ENCODE measurements at places on chromosomes 5 and 9.

DNA sequence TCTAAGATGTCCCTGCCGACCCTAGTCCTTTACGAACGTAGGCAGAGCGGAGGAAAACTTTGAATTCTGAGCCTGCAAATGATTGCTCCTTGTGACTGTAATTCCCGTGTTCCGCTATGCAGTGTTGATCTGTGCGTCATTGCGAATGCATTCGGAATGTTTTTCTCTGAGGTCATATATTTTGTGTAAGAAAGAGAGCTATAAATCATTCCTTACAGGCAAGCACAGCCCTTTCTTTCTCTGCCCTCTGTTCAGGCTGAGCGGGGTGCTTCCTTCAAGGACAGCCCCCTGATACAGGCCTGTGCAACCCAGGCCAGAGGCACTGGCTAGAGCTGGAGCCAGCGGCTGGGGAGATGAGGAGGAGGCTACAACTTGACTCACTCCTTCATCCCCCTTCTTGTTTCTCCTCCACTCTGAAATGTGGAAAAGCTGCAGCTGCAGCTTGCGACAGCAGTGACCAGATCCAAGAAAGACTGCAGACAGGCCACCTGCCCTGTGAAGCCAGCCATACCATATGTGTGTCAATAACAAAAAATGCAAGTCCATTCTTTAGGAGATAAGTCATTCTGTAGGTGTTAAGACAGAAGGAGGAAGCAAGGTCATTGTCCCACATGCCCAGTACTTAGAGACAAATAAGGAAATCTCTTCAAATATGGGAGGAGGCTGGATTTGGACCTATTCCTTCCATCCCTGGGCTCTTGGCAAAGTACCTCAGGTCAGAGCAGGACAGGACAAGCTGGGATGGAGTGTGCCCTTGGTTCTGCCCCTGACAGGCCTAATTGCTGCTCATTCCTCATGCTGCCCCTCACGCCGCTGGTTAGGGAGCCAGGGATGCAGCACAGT lies 345.7 kb upstream of the WWC1 start:
- DNase-seq, result no peak

DNA sequence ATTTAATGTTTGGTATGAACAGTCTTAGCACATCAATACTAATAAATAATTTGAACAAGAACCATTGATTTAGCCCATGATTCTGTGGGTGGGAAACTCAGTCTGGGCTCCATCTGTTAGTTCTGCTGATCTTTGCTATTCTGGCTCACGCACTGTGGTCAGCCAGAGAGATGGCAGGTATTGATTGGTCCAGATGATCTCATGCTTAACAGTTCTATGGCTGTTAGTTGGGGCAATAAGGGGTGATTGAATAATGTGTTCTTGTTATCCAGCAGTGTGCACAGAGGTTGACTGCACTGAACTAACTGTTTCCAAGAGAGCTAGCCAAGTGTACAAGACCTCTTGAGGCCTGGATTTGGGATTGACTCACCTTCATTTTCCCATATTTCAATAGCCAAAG lies 824.3 kb downstream of the SEMA5A start:
- no peak for DNase-seq

DNA sequence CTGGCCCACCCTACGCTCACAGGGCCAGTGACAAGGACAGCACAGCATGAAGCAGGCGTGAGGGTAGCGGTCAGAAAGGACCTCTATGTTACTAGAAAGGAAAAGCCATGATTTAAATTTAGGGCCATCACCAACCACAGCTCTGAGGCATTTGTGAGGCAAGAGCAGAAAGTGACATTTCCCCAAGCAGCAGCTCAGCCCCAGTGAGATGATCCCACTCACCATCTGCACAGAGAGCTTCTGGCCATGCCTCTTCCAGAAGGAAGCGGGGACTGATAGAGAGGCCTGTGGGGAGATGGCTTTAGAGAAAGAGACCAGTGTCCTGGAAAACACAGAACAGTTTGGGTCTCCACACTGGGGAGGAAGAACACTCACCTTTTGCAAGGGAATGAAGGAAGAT lies 413.9 kb downstream of the SPOCK1 start:
- DNase-seq, result no peak

- DNase-seq, result no peak
These were observed 138.5 kb downstream of the TTLL11 start for GRCh38 chr9:121954477-121955140.

DNA sequence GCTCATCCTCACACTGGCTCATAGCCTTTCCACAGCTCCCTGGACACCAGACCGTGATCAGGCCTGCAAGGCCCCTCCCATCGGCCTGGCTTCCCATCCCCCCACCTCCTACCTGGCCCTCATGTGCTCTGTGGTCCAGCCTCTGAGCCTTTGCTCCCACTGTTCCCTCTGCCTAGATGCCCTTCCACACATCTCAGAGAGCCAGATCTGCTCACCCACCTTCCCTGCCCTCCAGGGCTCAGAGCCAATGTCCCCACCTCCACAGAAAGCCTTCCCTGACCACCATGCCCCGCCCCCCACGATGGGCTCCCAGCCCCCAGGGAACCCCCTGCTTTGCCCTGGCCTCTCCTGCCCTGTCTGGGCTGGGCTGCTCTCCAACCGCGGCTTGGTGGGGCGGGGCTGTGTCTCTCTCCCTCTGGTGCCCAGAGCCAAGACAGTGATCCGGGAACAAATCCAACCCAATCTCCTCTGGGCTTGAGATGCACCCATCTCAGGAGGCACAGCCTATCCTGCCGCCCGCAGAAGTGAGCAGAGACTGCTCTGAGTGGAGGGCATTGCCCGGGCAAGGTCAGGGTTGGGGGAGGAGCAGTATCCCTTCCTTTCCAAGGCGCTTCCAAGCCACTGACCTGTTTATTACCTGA lies 1.6 kb downstream of the NINJ1 start:
- DNase-seq, result no peak

- DNase-seq, result no peak
These were observed 102.6 kb downstream of the XRCC4 start for GRCh38 chr5:83179966-83180365.

GRCh38 chr5:160525471-160526261 lies 104.0 kb downstream of the PTTG1 start:
- DNase-seq, result no peak

DNA sequence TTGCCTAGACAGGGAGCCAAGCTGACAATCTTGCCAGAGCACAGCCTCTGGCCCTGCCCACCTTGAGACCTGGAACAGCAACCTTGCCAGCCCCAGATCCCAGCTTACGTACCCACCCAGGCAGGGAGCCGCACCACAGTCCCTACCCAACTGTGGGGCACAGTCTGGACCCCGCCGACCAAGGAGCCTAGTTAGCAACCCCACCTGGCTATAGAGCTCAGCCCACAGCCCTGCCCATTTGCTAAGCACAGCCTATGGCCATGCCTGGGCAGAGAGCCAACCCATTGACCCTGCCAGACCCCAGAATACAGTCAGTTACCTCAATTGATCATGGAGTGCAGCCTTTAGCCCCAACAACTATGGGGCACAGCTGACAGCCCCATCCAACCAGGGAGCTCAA lies 97.9 kb upstream of the SH3GL2 start:
- no peak for DNase-seq

- DNase-seq, result no peak
These were observed 117.6 kb downstream of the EFNA5 start for GRCh38 chr5:107553117-107553555.

DNA sequence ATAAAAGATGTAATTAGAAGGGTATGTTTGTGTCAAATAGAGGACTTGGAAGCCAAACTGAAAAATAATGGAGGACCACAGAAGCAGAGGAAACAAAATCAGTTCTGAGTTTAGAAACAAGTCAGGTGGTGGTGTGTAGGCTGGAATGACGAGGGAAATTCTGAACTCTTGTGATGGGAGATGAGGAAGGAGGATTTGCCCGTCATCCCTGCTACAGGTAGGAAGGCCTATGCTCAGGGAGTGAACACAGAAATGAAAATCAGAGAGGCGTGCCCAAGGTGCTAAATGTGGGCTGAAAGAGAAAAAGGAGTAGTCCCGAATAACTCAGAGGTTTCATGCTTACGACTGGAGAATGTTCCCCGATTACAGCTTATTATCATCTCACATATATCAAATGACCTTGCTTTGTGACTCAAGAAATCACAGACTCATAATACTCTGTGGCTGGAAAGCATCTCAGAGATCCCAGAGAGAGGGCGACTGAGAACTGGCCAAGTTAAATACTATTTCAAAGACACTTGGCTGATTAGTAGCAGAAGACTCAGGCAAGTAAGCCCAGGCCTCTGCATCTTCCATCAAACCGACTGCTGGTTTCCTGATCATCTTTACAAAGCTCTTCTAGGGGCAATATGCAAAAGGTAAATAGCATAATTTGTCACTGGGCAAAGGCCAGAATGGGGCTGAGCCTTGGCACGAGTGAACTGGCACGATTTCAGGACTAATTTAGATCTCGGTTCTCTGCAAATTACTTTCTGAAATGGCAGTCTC lies 126.0 kb downstream of the SUSD1 start:
- DNase-seq, result no peak

GRCh38 chr5:122933956-122934355 lies 88.5 kb downstream of the SNX24 start:
- DNase-seq, result no peak

- DNase-seq, result no peak
These were observed 345.9 kb upstream of the CD180 start for GRCh38 chr5:67542479-67542878.

- no peak for DNase-seq
These were observed 38.2 kb upstream of the BTNL3 start for GRCh38 chr5:180950291-180950949.

- no peak for DNase-seq
These were observed 3.8 kb downstream of the SPINK6 start for GRCh38 chr5:148206620-148207019.

DNA sequence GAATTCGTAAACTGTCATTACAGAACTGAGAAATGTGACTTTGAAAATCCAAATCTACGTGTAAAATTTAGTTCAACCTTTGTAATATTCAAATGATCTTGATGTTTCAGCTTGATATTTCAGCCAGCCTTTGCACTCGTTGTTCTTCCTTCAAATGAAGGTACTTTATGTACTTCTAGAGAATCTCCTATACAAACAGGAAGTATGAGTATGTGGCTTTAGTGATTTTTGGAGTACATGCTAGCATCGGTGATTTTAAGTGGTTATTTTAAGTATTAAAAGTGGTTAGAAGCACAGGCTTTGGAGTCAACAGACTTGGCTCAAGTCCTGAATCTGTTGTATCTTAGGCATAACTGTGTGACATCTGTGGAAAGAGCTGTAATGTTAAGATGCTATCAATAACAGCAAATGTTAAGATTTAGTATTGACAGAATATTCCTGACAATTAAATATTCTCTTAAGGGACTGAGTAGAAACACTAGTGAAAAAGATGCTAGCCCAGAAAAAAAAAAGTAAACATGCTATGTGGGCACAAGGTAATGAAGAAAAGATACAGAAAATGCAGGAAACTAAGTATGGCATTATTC lies 398.0 kb downstream of the ADGRV1 start:
- DNase-seq, result no peak

- DNase-seq, result no peak
These were observed 97.7 kb downstream of the GDNF start for GRCh38 chr5:37742111-37742510.

GRCh38 chr9:133210202-133210532 lies 1.1 kb upstream of the OBP2B start:
- no peak for DNase-seq

- DNase-seq, result peak; percentile 36
These were observed 536.0 kb downstream of the PDE4D start for GRCh38 chr5:59357381-59357977.

GRCh38 chr5:167472566-167473108 lies 818.8 kb upstream of the WWC1 start:
- no peak for DNase-seq

DNA sequence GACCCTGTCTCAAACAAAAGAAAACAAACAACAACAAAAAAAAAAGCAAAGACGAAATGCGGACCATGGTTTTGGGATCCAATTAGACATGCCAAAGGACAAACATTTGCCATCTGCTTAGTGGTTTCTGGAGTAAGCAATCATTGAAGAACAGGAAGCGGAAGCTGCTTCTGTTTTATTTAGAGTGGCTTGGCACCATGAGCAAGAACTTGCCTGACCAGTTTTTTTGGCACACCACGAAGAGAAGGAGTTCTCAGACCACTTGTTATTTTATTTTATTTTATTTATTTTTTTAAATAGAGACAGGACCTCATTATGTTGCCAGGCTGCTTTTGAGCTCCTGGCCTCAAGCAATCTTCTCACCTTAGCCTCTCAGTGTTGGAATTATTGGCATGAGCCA lies 17.0 kb downstream of the BTF3 start:
- no peak for DNase-seq
